Tibial artery (tissue), 4 donors: ENCODE measurements at places on chromosomes 1 and 21.

GRCh38 chr1:103108376-103109150, at the start of gene COL11A1:
TSS of gene COL11A1 (minus strand) at chr1:103108522. CDS start at chr1:103108178, 344 bp downstream.
- DNase-seq = no peak

DNA sequence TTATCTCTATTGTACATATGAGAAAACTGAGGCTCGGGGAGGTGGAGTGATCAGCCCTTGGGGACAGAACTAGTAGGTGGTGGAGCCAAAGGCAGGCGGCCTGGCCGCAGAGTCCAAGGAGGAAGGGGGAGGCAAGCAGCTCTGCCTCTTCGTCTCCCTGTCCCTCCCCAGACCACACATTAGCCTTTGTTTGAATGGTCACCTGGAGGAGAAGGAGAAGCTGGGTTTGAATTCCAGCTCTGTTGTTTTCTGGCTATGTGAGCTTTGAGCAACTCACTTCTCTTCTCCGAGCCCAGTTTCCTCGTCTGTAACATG, 21.4 kb upstream of the LAPTM5 start:
- DNase-seq = no peak

- DNase-seq = no peak
Observed at GRCh38 chr21:41006636-41007035, 159.7 kb upstream of the DSCAM start.

DNA sequence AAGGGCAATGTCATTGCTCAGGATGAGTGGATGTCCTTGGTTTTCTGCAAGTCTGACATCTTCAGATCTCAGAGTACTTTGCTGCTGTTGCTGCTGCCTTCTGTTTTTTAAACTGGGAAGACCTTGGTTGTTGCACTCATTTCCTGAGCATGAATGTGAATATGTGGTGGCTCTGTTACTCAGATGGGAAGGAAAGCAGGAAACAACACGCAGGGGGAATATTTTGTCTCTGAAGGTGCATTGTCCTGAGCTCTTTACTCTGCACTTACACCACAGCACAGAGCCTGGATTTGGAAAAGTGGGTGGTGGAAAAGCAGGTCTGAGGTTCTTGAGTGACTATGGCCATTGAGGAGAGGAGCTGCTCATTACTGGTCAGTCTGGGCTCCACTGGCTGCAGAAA, 36.3 kb downstream of the PTGFRN start:
- DNase-seq = no peak

DNA sequence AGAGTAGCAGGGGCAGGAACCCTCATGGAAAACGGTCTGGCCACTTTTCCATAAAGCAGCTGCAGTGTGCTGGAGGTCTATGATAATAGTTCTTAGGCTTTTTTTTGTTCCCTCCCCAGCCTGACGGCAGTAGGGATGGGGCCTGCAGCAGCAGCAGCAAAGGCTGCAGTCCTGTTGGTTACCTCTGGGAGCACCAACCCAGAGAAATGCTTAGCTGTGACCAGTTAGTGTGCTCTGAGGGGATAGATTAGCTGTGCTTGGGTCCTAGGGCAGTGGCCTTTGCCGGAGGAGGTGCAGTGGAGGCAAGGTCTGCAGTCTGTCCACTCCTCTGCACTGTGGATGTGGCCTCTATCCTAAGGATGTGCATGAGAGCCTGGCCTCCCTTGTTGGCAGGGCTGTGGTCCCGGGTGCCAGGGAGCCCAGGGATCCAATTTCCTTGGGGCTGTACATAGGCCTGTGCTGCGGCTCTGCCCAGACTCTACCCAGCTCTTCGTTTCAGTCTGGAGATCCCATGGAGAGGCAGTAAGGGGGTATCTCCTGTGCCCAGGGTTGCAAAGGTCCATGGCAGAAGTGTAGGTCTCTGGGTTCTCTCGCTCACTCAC, 322.7 kb downstream of the PTBP2 start:
- DNase-seq = no peak

- no peak for DNase-seq
Observed at GRCh38 chr1:163191301-163191700, 11.4 kb downstream of the RGS5 start.

- DNase-seq = no peak
Observed at GRCh38 chr1:179217943-179218507, 11.5 kb downstream of the ABL2 start.

GRCh38 chr1:35499231-35499630, 58.0 kb downstream of the KIAA0319L start:
- DNase-seq = no peak

GRCh38 chr1:36722871-36723270, 240.2 kb upstream of the CSF3R start:
- no peak for DNase-seq
